ENCODE measurements at places on chromosomes 1 and 21. TPM values are rescaled to one million over a fixed set of nuclear protein-coding genes. Genes with fewer than 3 reads are reported as not detected.
A peak's percentile ranks its signal among the peaks of the same experiment; 100 is the strongest.

- no peak overlapping the region for H3K4me3 ChIP-seq
- H3K4me1 ChIP-seq, result no peaks in the 10 kb centered on the region
- peaks cover 8% of the 10 kb centered on the region for H3K27me3 ChIP-seq
Measured at GRCh38 chr1:56147459-56147858, 431.9 kb downstream of the PLPP3 start.

DNA sequence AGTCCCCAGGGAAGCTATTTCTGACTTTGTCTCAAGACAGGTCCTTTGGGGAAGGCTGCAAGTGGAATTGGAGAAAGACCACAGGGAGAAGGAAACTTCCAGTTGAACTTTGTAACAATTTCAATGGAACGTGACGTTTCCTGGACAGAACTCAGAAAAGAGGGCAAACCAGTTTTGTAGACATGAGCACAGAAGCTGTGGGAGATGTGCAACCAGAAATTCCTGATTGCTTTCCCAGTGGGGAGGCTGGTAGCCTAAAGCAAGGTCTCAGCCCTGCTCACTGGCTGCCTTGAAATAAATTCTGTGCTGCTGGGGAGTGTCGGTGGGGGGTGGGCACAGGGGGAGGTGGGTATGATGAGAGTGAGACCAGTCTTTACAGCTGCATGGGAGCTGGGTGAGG lies 1206.7 kb upstream of the ADGRL2 start:
- peaks cover 33% of the 10 kb centered on the region for H3K4me1 ChIP-seq
- H3K27me3 ChIP-seq, result no peaks in the 10 kb centered on the region
- DNase-seq, result peak; percentile 69
- H3K36me3 ChIP-seq, result peaks cover 16% of the 10 kb centered on the region
- peak overlapping the region; percentile 92 for H3K27ac ChIP-seq

- no peak overlapping the region for H3K27ac ChIP-seq
- H3K36me3 ChIP-seq, result no peaks in the 10 kb centered on the region
- H3K4me1 ChIP-seq, result no peaks in the 10 kb centered on the region
- DNase-seq, result peak; percentile 34
Measured at GRCh38 chr1:226568077-226568831, 19.7 kb downstream of the STUM start.

The CBR3 gene
- total RNA-seq, result 3.1 TPM

The MRPS14 gene
- 33.6 TPM for total RNA-seq

The CCDC17 gene
- 8.3 TPM for total RNA-seq

- H3K36me3 ChIP-seq, result no peaks in the 10 kb centered on the region
- H3K4me3 ChIP-seq, result no peak overlapping the region
- H3K27ac ChIP-seq, result no peak overlapping the region
- H3K27me3 ChIP-seq, result peaks cover 26% of the 10 kb centered on the region
- no peak for DNase-seq
Measured at GRCh38 chr21:29867796-29868195, 72.0 kb downstream of the GRIK1 start.

GRCh38 chr21:42806509-42807140 lies 72.7 kb downstream of the WDR4 start:
- no peak for DNase-seq
- no peak overlapping the region for H3K27ac ChIP-seq

The PTGFR gene
- 0.37 TPM for total RNA-seq

The TRAF3IP3 gene
- total RNA-seq, result not detected

DNA sequence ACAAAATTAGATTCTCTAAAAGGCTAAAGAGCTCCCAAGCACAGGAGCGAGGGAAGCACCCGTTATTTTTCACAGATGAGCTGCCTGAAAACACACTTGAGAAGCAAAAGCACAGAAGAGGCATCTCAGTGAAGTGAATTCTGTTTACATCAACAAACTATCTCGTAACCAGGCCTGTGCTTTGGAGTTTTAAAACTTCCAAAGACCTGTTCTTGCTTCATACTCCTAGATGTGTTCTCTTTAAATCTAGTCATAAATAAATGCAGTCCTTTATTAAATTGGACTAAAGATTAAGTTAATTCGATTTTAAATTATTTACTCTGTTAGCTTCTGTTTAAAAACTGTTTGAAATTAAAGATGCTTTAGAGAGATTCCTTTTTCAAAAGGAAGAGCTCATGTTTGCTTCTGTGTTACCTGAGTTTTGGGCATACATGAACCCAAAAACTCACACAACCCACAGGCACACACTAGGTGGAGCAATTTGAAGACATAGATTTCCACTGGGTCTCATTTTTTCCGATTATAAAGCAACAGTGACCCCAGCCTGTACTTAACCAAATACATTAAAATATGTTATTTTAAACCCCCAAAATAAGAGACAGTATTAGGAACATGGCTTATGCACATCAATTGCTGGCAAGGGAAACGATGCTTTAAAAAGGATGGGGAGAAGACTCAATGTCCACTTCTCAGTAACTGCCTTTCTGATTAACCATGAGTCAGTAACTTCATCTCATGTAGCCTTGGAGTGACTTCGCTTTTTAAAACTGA lies 648.2 kb downstream of the SMYD3 start:
- H3K4me1 ChIP-seq, result peaks cover 46% of the 10 kb centered on the region
- no peak for DNase-seq
- H3K36me3 ChIP-seq, result no peaks in the 10 kb centered on the region
- no peak overlapping the region for H3K4me3 ChIP-seq

The ALG14 gene
- 5.8 TPM for total RNA-seq

DNA sequence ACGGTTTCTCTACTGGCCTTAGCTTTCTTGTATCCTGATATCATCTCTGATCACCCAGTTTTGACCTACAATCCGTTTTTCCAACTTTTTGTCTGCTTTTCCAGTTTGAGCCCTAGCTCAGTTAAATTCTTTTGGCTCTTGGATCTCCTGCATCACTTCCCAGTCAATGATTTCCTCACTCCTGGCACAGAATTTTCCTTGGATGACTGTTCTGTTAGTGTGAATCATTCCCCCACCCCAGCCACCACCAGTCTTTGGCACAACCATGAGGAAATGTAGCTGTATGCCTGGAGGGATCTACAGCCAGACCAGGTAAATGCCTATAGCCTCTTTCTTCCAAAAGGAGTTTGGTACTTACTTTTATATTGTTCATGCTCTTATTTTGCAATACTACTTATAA lies 187.2 kb upstream of the PTGFR start:
- H3K4me3 ChIP-seq, result no peak overlapping the region
- H3K27me3 ChIP-seq, result no peaks in the 10 kb centered on the region
- H3K36me3 ChIP-seq, result no peaks in the 10 kb centered on the region
- peaks cover 9% of the 10 kb centered on the region for H3K4me1 ChIP-seq
- H3K27ac ChIP-seq, result no peak overlapping the region
- DNase-seq, result peak; percentile 46

The CAMK1G gene
- total RNA-seq, result not detected

GRCh38 chr1:227170361-227171166 lies 147.7 kb downstream of the CDC42BPA start:
- peaks cover 2% of the 10 kb centered on the region for H3K36me3 ChIP-seq
- H3K4me1 ChIP-seq, result no peaks in the 10 kb centered on the region
- H3K27ac ChIP-seq, result no peak overlapping the region
- no peak for DNase-seq

GRCh38 chr1:86370601-86371022 lies 25.5 kb downstream of the ODF2L start:
- H3K27ac ChIP-seq, result no peak overlapping the region
- H3K4me3 ChIP-seq, result no peak overlapping the region
- H3K27me3 ChIP-seq, result no peaks in the 10 kb centered on the region
- no peaks in the 10 kb centered on the region for H3K4me1 ChIP-seq

The TESK2 gene
- 2.3 TPM for total RNA-seq

The SLAMF9 gene
- total RNA-seq, result not detected

GRCh38 chr1:94027721-94028515 lies 93.0 kb downstream of the ABCA4 start:
- H3K27ac ChIP-seq, result no peak overlapping the region
- H3K27me3 ChIP-seq, result peaks cover 10% of the 10 kb centered on the region
- peaks cover 16% of the 10 kb centered on the region for H3K4me1 ChIP-seq
- DNase-seq, result no peak

GRCh38 chr1:205972491-205973168 lies 29.4 kb upstream of the SLC26A9 start:
- H3K4me3 ChIP-seq, result no peak overlapping the region
- no peaks in the 10 kb centered on the region for H3K36me3 ChIP-seq
- H3K27me3 ChIP-seq, result no peaks in the 10 kb centered on the region
- H3K27ac ChIP-seq, result no peak overlapping the region
- DNase-seq, result no peak
- peaks cover 38% of the 10 kb centered on the region for H3K4me1 ChIP-seq

GRCh38 chr1:1275836-1276235 lies 2.2 kb upstream of the UBE2J2 start:
- H3K4me3 ChIP-seq, result no peak overlapping the region
- peaks cover 23% of the 10 kb centered on the region for H3K36me3 ChIP-seq
- no peak for DNase-seq
- no peaks in the 10 kb centered on the region for H3K27me3 ChIP-seq
- no peak overlapping the region for H3K27ac ChIP-seq

- no peak overlapping the region for H3K27ac ChIP-seq
- peaks cover 10% of the 10 kb centered on the region for H3K36me3 ChIP-seq
- H3K27me3 ChIP-seq, result no peaks in the 10 kb centered on the region
- no peak overlapping the region for H3K4me3 ChIP-seq
Measured at GRCh38 chr1:88678405-88678804, 5.7 kb upstream of the PKN2 start.

The RSPH1 gene
- total RNA-seq, result 3.3 TPM

GRCh38 chr1:35533586-35533985 lies 23.6 kb downstream of the KIAA0319L start:
- H3K27ac ChIP-seq, result no peak overlapping the region
- no peaks in the 10 kb centered on the region for H3K4me1 ChIP-seq
- no peaks in the 10 kb centered on the region for H3K27me3 ChIP-seq
- peaks cover 16% of the 10 kb centered on the region for H3K36me3 ChIP-seq

GRCh38 chr1:50251702-50252101 lies 143.0 kb downstream of the ELAVL4 start:
- no peaks in the 10 kb centered on the region for H3K36me3 ChIP-seq
- no peak for DNase-seq
- no peak overlapping the region for H3K4me3 ChIP-seq
- H3K4me1 ChIP-seq, result no peaks in the 10 kb centered on the region
- H3K27ac ChIP-seq, result no peak overlapping the region
- H3K27me3 ChIP-seq, result peaks cover 82% of the 10 kb centered on the region

GRCh38 chr1:84757301-84757700 lies 67.0 kb upstream of the SSX2IP start:
- H3K4me3 ChIP-seq, result no peak overlapping the region
- no peaks in the 10 kb centered on the region for H3K36me3 ChIP-seq
- no peak for DNase-seq
- peaks cover 2% of the 10 kb centered on the region for H3K27me3 ChIP-seq
- H3K27ac ChIP-seq, result no peak overlapping the region

The PRRX1 gene
- total RNA-seq, result 1.8 TPM

- no peaks in the 10 kb centered on the region for H3K4me1 ChIP-seq
- H3K27me3 ChIP-seq, result peaks cover 42% of the 10 kb centered on the region
- H3K4me3 ChIP-seq, result no peak overlapping the region
- peak; percentile 18 for DNase-seq
- no peak overlapping the region for H3K27ac ChIP-seq
Measured at GRCh38 chr1:54421101-54421504, 14.9 kb upstream of the SSBP3 start.
